Stimulated activated memory B cell treated with anti-CD40 and anti-IgM and Interleukin-4, amounts not matched to agents 10 μg/mL and 1 μg/mL and 100 μg/mL, for 72 hours (primary cell): ENCODE measurements at places on chromosomes 4 and X.

GRCh38 chr4:27717431-27717755, 856.8 kb downstream of the STIM2 start:
- no peak for ATAC-seq

DNA sequence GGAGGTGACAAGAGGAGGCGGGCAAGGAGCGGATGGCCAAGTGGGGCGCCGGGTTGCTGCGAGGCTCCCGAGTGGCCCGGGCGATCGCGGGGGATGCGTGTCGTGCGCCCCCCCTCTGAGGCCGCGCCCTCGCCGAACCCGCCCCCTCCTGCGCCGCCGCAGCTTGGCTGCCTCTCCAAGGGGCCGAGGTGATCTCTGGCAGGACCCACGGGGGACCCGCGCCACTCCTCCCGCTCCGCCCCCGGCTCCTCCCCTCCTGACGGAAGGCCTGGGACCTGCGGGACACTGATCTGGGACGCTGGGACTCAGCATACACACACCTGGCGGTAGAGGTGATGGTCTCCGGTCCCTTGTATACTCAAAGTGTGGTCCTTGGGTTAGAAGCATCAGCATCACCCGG, 21.9 kb upstream of the FAM47C start:
- ATAC-seq, result no peak

DNA sequence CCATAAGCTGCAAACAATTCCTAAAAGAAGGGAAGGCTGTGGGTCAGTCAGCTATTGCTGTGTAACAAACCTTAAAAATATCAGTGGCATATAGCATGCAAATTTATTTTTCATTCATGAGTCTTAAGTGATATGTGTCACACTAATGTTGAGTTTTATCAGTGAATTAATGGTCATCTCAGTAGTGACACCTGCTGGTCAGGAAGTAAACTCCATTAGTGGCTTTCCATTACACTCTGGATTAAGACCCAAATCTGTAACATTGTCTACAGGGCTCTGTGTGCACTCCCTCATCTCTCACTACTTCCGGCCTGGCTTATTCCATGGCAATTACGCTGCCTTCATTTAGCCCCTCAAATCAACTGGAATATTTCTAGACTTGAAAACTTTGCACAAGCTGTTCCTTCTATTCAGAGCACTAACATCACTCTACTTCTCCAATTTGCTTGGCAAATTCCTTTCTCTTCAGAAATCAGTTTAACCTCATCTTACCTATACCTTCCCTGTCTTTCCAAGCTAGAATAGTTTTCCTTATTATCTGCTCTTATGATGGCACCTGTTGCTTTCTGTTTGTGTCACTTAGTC, 217.3 kb upstream of the TAPT1 start:
- ATAC-seq, result no peak

- ATAC-seq, result no peak
Measured at GRCh38 chr4:6047130-6047673, 29.0 kb upstream of the C4orf50 start.

DNA sequence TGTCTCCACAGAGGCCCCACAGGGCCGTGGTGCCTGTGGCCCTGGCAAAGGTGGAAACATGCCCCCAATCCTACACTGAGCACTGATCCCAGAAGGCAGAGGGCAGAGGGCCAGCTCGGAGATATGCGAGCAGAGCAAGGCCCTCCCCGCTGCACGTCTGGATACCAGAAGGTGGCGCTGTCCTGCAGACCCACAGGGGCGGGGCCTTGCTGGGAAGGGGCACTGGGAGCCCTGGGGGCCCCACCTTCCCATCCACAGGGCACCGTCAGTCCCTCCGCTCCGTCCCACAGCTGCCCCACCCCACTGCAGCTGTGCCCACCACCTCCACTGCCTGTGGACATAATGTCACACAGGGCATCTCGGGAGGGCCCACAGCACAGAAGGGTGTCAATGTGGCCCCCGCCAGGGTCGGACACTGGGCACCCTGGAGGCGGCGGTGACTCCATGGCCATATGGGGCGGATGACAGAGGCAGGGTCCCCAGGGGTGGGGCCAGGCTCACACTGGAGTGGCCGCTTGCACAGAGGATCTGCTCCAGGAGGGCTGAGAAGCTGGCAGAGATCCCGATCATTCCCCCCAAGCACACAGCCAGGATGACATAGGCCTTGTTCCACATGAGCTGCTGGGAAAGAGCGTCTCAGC, 4.8 kb downstream of the SLC49A3 start:
- no peak for ATAC-seq

- no peak for ATAC-seq
Measured at GRCh38 chr4:138869165-138869564, 146.4 kb upstream of the NOCT start.

GRCh38 chrX:153689654-153690465, 2.1 kb downstream of the SLC6A8 start:
- ATAC-seq, result no peak

DNA sequence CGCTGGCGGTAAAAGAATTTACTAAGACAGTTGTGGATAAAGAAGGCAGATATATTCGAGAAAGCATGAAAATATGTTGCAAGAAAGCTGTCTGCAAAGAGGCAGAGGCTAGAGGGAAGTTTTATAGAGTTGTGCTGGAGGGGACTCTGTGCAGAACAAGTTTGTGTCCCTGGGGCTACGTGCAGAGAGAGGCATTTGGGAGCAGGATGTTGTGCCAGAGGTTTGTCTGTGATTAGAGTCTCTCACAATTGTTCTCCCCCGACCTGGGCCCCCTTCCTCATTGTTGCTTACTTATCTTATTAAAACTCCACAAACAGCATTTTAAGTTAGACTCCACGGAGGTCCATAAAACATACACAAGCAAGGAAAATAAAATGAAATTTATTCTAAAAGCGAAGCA, 831.3 kb downstream of the NLGN4X start:
- no peak for ATAC-seq

DNA sequence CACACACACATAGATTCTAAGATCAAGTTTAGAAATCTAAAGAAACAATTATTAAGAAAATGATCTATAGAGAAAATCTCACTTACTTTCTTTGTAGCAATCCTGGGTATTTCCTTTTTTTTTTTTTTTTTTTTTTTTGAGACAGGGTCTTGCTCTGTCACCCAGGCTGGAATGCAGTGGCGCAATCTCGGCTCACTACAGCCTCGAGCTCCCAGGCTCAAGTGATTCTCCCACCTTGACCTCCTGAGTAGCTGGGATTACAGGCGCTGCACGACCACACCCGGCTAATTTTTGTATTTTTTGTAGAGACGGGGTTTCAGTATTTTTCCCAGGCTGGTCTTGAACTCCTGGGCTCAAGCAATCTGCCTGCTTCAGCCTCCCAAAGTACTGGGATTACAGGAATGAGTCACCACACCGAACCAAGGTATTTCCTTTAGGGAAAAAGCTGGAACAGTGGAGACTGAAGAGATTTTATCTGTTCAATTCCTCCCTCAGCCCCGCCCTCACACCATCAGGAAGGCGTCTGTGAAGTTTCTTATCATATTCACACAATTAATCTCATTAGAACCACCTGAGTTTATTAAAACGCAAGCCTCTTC, at the start of gene TRIML2:
TRIML2 (minus strand) TSS at position 447 of the 599 bp plus-strand sequence. CDS start 4,235 bp downstream, outside the sequence.
- ATAC-seq, result no peak

- peak; percentile 78 for ATAC-seq
Measured at GRCh38 chr4:68576272-68577125, at the start of gene UGT2B17. Gene UGT2B17, minus strand, starts transcription at chr4:68576322. Its CDS starts 7,838 bp downstream, at chr4:68568484.

GRCh38 chr4:143397887-143398286, 61.2 kb downstream of the GAB1 start:
- no peak for ATAC-seq

DNA sequence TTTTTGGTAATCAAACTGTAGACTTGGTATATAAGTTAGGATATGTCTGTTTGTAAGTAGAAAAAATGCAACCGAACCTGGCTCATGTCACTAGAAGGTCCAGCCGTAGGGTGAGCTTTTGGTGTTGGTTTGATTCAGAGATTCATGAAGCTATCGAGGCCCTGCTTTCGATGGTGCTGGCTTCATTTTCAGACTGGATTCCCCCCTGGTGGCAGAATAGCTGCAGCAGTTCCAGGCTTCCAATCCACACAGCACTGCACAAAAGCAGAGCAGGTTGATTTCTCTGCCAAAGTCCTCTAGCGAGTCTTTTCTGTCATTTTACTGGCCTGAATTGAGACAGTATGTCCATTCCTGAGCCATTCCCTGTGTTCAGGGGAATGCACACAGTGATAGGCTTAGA, 33.1 kb downstream of the PDK3 start:
- no peak for ATAC-seq

DNA sequence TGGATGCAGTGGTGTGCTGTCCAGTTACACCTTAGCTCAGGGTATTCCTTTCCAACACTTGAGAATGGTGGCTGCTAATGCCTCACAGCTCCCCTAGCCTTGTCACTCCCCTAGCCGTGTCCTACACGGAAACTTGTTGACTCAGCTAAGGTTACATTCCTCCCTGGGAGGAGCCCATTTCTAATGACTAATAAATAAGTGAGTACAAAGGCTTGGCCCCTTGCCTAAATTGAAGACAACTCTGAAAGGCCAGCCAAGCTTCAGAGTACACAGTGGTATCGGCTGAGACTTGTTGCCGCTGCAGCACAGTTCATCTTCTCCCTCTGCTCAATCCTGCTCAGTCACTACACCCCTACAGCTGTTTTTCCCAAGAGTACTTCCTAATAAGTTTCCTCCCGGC, 21.2 kb upstream of the SLC25A31 start:
- no peak for ATAC-seq
